ENCODE measurements at places on chromosomes 16 and 17.
A peak's percentile ranks its signal among the peaks of the same experiment; 100 is the strongest.

DNA sequence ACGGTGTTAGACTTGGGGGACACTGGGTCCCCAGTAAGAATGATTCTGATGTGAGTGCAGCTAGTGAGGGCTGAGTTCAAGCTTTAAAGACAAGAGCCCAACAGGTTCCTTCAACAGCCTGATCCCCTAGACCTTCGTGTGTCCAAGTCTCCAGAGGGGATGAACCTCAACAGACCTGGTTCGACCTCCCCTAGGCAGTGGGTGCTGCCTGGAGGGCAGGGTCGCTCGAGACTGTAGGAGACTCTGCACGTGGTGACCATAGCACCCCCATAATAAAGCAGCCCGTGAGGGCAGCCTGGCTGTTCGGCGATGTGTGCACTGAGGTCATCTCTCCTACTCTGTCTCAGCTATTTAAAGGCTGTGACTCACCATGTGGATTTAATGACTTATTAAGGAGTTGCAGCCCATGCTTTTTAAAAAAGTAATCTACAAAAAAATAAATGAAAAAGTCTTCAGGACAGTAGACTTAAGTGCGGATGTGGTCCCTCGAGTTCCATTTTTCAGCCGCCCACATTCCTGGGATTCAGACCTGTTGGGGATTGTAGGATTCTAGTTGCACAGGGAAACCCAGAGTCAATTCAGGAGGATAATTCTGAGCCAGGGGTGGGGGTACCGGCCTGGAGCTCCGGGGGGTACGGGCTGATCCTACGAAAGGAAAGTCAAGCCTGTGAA lies 23.4 kb upstream of the METRNL start:
- DNase-seq, result peak; percentile 19

DNA sequence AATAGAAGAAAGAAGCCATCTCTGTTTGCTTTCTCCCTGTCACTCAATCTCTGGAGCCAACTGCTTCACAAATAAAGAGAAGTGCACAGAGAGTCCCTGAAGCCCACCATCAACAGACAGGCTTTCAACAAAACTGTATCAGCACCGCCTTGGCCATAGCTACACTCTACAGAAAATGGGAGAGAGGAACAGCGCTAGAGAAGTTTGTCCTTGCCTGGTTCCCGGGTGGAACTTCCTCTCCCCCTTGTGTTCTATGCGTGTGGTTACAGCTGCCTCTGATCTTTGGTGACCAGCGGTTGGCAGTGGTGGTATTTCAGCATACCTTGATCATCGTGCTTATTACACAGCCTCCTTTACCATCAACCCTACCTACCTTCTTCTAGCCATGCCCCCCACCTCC lies 91.4 kb upstream of the CCL2 start:
- DNase-seq, result no peak

- DNase-seq, result no peak
Observed at GRCh38 chr17:19726631-19727376, 10.4 kb upstream of the SLC47A2 start.

DNA sequence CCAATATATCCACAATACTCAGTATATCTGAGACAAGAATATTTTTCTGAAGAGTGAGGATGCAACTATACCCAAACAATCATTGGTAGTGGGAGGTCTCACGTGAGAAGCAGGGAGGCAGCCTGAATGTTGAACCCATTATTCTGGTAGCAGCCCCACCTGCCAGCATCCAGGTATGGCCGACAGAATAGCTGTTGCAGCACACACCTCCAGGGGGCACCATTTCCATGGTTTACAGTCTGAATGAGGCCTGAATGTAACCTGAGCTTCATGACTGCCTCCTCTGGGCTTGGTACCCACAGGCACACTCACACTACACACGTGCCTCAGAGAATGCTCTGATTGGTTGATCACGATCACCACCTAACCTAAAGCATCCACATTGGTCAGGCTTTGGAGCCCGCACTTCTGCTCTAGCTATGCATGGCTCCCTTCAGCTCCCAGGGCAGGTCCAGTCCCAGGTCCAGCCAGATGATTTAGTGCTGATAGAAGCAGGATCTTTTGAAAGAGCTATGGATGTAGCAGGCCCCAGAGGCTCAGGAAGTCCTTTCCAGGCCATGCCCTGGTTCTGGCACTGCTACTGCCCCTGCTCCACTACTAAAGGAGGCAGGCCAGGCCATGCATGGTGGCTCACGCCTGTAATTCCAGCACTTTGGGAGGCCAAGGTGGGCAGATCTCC lies 11.0 kb upstream of the CBFB start:
- peak; percentile 72 for DNase-seq

- DNase-seq, result no peak
Observed at GRCh38 chr17:63841350-63842172, 924 bp downstream of the SMARCD2 start.

DNA sequence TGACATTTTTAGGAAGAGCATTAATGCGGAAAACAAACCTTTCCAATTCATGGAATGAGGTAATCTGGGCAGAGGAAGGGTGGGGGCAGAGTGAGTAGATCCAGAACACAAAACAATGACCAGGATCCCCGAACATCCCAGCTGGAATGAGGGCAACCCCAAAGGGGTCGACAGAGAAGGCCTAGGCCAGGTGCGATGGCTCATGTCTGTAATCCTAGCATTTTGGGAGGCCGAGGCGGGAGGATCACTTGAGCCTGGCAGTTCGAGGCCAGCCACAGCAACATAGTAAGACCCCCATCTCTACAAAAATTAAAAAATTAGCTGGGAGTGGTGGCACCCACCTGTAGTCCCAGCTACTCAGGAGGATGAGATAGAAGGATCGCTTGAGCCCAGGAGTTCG lies 64.7 kb downstream of the ZFHX3 start:
- DNase-seq, result no peak

DNA sequence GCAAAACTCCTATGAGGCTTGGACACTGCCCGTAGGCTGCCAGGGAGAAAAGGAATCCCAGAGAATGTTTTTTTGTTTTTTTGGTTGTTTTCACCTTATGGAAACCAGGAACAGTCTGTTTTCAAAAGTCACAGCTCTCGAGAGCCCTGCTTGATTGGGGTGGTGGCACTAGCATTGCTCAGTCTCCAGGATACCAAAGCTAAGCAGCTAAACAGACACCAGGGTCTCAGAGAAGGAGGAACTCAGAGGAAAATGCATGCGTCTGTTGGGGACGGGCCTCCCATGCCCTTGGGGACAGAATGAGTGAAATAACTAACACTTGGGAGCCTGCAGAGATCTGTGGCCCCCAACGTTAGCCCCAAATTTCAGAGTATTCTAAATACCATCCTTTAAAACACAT lies 178.8 kb downstream of the SOX9 start:
- DNase-seq, result no peak

GRCh38 chr17:2222901-2223616 lies 80.5 kb downstream of the SMG6 start:
- DNase-seq, result no peak

DNA sequence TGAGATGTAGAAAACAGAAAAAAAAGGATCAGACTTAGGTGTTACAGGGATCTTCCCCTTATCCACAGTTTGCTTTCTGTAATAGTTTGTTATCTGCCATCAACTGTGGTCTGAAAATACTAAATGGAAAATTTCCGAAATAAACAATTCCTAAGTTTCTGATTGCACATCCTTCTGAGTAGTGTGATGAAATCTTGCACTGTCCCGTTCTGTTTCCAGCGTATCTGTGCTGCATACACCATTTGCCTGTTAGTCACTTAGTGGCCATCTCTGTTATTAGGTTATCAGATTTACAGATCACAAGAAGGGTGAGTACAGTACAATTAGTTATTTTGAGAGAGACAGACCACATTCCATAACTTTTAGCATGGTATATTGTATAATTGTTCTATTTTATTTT lies 185.6 kb upstream of the CPHXL start:
- DNase-seq, result no peak

DNA sequence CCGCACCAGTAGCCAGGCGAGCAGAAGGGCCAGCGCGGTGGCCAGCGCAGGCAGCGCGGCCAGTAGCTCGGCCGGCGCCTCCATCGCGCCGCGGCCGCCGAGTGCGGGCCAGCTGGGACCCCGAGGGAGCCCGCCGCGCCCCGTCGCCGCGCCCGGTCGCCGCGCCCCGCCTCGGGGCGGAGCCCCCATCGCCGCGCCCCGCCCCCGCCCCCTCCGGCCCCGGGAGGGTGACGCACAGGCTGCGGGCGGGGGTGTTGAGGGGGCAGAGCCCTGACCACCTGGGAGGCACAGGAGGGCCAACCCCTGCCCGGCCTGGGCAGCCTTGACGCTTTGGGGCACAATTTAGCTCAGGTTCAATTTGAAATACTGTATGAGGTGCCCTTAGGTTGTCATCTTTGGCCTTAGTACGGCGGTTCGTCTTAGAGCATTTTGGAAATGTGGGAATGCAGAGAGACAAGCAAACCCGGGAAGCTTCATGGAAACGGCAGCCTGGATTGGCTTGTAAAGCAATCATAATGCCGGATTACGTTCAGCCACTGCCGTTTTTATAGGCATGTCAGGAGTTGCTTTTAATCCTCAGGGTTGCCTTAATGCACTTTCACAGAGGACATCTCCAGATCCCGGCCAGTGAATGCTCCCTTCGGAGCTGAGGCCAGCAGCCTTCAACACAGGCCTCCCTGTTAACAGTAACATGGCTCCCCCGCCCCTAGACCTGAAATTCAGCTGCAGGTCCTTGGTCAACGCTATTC lies at the start of gene MXRA7:
Gene MXRA7, minus strand, starts transcription at position 103 of the 749 bp plus-strand sequence. Its CDS starts 19 bp downstream, at position 84.
- DNase-seq, result no peak

GRCh38 chr16:81500833-81501521 lies 56.4 kb downstream of the CMIP start:
- no peak for DNase-seq

DNA sequence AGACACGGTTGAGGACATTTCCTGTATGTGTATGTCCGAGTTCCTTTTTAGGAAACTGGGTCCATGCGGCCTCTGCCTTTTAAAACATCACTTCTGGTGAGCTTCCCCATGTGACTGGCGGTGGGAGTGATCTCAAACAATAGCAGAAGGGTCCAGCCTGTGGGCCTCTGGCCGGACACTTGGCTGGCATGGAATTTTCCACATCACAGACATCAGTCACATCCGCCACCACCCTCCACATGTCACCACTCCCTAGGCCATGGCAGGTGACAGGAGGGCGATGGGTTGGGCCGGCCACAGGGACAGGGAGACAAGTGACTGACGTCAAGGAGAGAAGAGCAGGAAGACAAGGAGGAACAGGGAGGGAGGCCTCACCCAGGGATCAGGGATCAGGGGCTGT lies 83.7 kb downstream of the DNAH17 start:
- no peak for DNase-seq

DNA sequence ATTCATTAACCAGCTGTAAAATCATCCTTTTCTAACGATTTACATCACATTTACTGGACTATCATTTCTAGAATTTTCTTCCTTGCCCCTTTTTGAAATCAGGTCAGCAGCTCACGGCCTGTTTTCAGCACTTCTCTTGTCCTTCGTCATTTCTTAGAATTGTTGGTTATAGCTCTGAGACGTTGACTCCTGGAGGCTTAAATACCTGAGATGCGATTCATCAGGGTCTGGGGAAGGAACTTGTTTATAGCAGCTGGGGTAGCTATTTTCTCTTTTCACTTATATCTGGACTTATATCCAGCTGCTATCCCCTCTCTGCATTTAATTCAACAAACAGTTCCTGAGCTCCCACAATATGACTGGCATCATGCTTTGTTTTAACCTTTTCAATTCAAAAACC lies 338.7 kb upstream of the TNRC6C start:
- no peak for DNase-seq

DNA sequence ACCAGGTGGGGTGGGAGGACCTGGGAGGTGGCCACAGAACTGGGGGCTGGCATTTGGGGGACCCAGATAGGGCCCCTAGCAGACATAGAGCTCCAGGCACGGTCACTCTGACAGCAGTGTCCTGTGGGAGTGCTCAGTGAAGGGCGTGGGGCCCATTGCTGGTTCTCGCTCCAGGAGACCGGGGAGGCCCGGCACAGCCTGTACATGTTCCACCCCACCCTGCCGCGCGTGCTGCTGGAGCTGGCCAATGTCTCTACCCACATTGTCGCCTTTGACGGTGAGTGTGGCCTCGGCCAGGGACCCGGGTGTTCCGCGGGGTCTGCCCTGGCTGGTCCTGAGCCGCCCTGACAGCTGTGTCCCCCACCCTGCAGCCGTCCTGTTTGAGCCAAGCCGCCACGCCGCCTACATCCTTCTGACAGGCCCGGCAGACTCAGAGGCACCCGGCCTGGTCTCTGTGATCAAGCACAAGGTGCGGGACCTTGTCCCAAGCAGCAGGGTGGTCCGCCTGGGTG lies 11.2 kb downstream of the RGS11 start:
- no peak for DNase-seq

DNA sequence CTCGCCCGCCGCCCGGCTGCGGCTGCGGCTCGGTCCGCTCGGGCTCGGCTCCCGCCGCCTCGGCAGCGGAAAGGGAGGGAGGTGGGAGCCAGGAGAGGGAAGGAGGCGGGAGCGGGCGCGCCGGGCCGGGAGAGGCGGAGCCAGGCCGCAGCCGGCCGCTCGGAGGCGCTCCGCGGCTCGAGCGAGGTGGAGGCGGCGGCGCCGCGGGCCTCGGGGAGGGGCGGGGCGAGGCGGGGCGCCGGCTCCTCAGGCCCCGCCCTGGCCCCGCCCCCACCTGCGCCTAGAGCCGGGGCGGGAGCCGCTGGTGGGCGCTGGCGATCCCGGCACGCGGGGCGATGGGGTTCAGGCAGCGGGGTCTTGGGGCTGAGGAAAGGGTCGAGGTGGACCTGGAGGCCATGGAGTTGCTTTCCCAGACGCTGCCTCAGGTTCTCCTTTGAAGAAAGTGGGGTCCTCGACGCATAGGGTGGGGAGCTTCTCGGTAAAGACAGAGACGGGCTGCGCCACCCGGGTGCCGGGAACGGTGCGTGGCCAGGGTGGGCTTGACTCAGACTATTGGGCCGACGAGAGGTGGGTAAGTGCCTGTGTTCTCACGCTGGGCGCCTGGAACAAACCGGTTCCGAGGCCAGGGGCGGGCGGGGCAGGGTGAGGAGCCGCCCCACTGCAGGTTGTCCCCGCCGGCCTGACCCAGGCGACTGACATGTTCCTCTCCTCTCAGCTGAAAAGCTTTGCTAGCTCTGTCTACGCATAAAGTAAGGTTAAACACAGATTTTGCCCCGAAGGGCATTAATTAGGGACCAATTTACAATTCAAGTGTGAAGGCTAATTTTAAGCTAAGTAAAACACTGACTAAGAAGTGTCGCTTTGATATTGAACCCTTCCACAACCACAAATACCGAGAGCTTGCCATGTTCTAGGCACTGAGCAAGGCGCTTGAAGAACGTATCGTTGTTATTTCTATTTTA lies at the start of gene CMTM4:
Gene CMTM4, minus strand, starts transcription at position 75 of the 962 bp plus-strand sequence. CDS start 218 bp downstream, outside the sequence.
- DNase-seq, result peak; percentile 92

DNA sequence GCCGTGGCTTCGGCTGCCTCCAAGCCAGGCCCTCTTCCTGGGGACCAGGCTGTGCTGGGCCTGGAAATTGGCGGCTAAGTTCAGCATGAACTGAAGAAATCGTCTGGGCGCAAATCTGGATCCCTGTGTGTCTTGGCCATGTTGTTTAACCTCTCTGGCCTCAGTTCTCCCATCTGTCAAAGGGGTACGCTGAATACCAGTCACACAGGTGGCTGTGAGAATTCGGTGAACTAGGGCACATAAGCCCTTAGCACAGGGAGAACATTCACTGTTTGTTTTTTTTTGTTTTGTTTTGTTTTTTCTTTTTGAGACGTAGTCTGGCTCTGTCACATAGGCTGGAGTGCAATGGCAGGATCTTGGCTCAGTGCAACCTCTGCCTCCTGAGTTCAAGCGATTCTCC lies 19.0 kb downstream of the LASP1 start:
- DNase-seq, result no peak

- no peak for DNase-seq
Observed at GRCh38 chr17:8894202-8894671, 26.8 kb upstream of the PIK3R6 start.

- DNase-seq, result peak; percentile 61
Observed at GRCh38 chr17:6913608-6914443, 82.0 kb upstream of the ALOX12 start.

All from dorsolateral prefrontal cortex (tissue), 122 donors.